ENCODE measurements at places on chromosomes 7 and 10.

GRCh38 chr10:132097609-132098377 lies 32.0 kb downstream of the JAKMIP3 start:
- DNase-seq, result no peak

DNA sequence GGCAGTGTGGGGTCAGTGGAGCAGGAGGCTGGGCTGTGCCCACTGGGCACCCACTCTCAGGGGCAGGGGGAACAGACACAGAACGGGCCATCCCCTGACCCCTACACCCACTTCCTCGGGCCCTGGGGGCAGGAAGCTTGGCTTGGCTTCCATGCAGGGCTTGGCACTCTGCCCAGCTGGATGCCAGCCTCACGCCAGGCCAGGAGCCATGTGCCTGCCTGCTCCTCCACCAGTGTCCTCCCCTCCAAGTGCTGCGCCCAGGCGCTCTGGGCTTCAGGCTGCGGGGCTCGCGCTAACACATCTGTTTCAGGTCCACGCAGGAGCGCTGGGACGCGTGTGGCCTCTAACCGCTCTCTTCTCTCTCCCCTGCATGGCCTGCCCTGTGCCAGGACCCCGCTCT lies 12.7 kb downstream of the LDB3 start:
- DNase-seq, result no peak

DNA sequence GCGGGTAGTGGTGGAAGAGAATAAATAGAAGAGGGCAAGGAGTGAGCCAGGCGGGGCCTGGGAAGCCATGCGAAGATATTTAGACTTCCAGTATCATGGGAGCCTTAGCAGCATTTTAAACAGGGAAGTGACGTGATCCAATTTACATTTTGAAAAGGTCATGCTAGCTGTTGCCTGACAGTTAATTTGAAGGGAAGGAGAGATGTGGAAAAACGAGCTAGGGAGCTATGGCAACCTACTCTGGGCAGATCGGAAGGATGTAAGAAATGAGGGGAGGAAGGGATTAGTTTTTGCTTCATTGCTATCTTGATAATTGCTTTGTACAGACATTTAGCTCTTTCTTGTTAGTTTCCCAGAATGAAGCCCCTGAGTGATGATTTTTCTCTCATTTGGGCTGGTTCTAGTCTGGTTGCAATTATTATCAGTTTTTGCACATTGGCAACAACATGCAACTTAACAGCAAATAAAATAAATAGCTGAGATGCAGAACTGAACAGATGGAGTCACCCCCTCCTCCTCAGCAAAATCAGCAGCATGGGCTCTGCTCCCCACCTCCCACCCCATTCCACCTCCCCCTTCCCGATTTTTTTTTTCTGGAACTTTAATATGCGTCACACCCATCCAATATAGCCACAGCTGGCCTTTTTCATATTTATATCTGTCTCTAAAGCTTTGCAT lies 13.0 kb upstream of the CALU start:
- DNase-seq, result no peak

- DNase-seq, result no peak
Observed at GRCh38 chr7:150958597-150958996, 19.5 kb downstream of the KCNH2 start.

GRCh38 chr10:106714734-106715555 lies 449.6 kb downstream of the SORCS1 start:
- no peak for DNase-seq

- DNase-seq, result no peak
Observed at GRCh38 chr7:71787513-71787912, 624.6 kb downstream of the CALN1 start.
